Stimulated activated CD8-positive, alpha-beta memory T cell treated with anti-CD3 and anti-CD28 coated beads, Interleukin-4, amount 100 ng/mL, for 4 hours (primary cell): ENCODE measurements at places on chromosomes 4 and X.

- DNase-seq: no peak
These were observed 118.0 kb upstream of the WDFY3 start for GRCh38 chr4:85084371-85085094.

GRCh38 chr4:1748465-1748995 lies 27.2 kb downstream of the TACC3 start:
- DNase-seq: peak; percentile 60

DNA sequence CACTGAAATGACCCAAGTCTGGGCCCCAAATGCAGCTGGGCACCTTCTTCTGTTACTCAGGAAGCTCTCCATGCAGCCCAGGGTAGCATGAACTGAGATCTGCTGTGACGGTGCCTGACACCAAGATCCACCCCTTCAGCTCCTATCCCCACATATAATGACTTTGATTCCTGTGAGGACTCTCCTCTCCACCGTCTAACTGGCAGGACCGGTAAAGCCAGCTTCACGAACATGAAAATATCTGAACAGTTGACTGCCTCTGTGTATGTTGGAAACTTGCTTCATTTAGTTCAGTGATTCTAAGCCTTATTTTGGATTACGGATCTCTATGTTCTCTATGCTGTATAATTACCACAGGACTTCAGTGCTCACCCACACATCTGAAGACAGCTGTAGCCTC lies 115.5 kb upstream of the TMEM150C start:
- no peak for DNase-seq

DNA sequence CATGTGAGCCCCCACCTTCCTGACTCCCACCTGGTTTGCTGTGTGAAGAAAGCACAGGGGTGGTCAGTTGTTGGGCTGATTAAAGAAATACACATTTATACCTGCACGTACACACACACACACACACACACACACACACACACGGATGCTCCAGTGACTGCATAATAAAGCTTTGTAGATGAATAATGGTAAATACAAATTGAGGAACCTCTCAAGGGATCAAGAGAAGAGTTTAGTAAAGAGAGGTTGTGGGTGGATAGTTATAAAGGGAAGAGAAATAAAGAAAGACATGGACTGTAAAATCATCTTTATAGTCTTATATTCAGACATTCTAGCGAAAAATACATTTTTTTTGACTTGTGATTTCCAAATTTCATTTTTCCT lies 144.1 kb downstream of the MGST2 start:
- DNase-seq: no peak

GRCh38 chr4:8906991-8907595 lies 35.5 kb upstream of the HMX1 start:
- no peak for DNase-seq

DNA sequence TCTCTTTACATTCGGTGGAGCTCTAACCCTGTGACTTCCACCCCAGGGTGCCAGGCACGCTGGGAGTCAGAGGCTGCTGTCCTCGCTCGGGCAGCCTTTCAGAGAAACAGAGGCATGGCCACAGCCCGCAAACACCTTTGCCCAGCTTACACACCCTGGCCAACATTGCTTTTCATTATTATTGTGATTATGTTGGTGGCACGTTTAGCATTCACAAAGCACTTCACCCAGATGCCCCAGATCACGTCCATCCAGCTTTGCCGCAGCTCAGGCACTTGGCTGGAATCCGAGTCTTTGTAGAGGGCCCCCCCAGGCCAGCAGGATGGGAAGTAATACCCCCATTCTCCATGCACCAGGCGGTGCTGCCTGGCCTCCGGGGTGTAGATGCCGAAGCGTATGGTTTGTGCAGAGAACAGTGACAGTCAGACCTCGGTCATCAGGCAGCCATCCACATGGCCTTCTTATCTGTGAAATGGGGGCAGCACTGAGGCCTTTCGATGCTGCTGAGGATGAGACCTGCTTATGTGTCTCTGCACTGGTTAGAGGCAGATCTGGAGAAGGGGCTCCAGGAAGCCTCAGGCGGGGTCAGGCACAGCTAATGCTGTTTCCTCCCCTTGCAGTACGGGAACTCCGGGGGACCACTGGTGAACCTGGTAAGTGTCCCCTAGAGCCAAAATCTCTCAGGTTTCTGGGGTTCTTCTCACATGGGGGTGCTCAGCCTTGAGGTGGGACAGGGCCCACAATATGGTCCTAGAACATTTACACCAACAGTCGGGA lies 22.3 kb downstream of the HTRA3 start:
- DNase-seq: no peak

DNA sequence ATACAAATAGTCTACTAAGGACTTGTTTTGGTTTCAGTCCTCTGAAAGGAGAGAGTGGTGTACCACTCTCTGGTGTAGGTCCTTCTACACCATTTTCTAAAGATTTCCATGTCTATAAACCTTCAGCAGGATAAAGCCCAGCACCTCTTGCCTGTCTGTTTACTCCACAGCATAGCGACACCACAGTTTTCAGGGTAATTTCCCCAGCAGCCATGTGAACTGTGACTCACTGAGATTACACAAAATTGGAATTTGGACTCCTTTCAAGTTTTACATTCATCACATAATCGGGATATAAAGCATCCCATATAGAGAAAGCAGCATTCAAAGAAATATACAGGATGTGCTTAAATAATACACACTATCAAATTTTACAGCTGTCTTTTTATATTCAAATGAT lies 229.6 kb downstream of the PRDM5 start:
- no peak for DNase-seq

- no peak for DNase-seq
These were observed 502.4 kb downstream of the NLGN4X start for GRCh38 chrX:5726224-5726623.

DNA sequence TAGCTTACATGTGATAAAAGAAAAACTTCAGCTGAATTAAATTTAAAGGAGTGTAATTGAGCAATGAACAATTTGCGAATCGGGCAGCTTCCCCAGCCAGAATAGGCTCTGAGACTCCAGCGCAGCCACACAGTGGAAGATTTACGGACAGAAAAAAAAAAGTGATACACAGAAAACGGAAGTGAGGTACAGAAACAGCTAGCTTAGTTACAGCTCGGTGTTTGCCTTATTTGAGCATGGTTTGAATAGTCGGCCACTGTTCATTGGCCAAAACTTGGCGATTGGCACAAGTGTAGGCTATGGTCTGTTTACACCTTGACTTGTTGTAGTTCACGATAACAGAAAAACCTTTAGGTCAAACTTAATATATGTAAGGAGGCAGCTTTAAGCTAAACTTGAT lies 16.7 kb upstream of the SUPT20HL1 start:
- no peak for DNase-seq

GRCh38 chrX:150683536-150684146 lies 9.6 kb upstream of the MTMR1 start:
- DNase-seq: no peak

DNA sequence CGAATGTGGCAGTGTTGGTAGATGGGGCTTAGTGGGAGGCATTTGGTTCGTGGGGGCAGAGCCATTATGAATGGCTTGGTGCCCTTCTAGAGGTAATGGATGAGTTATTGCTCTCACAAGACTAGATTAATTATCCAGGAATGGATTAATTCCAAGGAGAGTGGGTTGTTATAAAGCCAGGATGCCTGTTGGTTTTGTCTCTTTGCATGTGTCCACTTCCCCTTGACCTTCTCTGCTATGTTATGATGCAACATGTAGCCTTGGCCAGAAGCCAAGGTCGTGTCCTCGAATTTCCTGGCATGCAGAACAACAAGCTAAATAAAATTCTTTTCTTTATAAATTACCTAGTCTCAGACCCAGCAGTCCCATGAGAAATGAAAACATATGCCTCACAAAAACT lies 111.2 kb upstream of the PLS3 start:
- no peak for DNase-seq

DNA sequence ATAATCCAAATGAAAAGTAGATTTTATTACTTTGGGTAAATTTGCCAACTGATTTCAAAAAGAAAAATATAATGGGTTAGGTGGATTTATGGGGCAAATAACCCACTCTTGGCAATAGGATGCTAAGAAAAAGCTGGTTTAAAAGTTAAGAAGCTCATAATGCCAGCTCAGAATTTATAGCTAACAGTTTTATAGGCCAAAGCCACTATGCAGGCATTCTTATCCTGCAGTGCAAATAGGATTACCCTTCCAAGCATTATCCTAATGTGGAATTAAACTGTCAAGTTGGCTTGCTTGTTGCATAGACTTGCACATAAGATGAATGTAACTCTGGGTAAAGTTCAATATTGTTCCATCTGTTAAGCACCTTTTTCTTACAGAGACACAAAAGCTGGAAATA lies 703.0 kb downstream of the PCDH18 start:
- no peak for DNase-seq

DNA sequence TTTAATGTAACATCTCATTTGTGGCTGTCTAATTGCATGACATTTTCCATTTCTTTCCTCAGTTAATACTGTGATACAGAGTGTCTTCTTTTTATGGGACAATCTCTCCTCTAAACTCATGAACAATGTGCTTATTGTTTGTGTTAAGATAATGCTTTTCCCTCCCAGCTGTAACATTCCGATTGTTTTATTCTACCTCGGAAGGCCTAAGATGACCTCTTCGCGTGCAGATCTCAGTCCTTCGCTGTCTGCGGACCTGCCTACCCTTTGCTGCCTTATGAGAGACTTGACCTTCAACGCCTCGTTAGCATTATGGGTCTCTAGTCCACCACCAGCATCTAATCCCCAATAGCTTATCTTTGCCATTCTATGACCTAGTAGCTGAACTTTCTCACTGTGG lies 29.8 kb upstream of the ZFP42 start:
- DNase-seq: no peak

- DNase-seq: no peak
These were observed 519.3 kb upstream of the NR3C2 start for GRCh38 chr4:148961526-148961925.

DNA sequence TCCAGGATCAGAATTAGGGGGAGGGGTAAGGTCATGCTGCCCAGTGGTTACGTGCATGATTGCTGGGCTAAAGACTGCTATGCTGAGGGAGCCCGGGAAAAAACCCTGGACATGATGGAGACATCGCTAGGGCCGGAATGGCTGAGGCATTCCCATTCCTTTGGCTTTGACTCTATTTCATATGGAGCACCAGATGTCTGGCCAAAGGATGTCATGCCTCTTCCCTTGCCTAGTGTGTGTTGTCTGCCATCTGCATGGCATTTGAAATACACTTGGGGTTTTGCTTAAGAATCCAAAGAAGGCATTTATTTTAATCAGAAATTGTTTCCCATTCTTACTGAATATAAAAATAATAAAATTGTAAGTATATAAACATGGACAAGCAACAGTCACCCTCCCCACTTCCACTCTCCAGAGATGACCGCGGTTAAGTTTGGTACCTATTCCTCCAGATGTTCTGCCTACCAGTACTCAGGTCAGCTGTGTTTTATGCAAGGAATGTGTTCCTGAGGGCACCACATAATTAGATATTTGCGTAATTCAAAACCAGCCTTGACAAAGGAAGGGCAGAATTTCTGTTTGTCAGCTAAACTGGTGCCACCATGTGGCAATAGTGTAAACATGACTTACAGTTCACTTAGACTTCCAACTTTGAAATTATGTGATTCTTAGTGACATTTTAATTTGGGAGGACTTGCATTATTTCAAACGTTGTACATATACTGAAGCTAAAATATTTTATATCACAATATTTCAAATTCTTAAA lies 105.9 kb downstream of the CT47B1 start:
- no peak for DNase-seq

DNA sequence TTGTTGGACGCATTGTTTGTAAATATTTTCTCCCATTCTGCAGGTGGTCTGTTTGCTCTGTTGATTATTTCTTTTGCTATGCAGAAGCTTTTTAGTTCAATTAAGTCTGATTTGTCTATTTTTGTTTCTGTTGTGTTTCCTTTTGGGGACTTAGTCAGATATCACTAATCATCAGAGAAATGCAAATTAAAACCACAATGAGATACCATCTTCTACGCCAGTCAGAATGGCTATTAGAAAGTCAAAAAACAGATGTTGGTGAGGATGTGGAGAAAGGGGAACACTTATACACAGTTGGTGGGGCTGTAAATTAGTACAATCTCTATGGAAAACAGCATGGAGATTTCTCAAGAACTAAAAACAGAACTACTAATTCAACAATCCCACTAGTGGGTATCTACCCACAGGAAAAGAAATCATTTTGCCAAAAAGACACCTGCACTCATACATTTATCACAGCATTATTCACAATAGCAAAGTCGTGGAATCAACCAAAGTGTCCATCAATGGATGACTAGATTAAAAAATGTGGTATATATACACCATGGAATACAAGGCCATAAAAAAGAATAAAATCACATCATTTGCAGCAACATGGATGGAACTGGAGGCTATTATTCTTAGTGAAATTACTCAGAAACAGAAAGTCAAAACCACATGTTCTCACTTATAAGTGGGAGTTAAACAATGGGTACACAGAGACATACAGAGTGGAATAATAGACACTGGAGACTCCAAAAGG lies 8.1 kb downstream of the COQ2 start:
- no peak for DNase-seq
